ENCODE measurements at places on chromosomes 13 and 19.

DNA sequence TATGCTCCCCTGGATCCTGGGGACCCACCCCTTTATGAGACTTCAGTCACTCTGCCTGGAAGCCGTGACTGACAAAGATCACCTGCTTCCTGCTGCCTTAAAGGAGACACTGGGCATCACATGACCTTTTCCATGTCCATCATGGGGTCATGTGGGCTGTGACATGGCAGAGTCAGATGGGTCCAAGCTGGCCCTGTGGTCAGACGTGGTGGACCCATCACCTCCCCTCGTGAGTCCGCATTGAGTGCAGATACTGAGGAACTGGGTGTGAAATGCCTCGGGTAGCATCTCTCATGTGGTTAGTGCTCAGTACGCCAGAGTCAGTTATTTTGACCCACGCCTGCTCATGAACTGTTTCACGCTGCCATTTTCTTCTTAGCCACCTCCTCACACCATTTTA lies 27.1 kb downstream of the NKPD1 start:
- no peak for DNase-seq

DNA sequence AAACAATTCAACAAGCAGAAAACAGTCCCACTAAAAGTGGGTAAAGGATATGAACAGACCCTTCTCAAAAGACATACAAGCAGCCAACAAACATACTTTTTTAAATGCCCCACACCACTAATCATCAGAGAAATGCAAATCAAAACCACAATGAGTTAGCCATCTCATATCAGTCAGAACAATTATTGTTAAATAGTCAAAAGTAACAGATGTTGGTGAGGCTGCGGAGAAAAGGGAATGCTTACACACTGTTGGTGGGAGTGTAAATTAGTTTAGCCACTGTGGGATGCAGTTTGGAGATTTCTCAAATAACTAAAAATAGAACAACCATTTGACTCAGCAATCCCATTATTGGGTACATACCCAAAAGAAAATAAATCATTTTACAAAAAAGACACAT lies 8.7 kb downstream of the ZNF529 start:
- no peak for DNase-seq

- DNase-seq: peak; percentile 54
Measured at GRCh38 chr19:10826231-10826630, 9.8 kb downstream of the TMED1 start.

GRCh38 chr19:3608079-3608641 lies 1.5 kb upstream of the TBXA2R start:
- peak; percentile 39 for DNase-seq

DNA sequence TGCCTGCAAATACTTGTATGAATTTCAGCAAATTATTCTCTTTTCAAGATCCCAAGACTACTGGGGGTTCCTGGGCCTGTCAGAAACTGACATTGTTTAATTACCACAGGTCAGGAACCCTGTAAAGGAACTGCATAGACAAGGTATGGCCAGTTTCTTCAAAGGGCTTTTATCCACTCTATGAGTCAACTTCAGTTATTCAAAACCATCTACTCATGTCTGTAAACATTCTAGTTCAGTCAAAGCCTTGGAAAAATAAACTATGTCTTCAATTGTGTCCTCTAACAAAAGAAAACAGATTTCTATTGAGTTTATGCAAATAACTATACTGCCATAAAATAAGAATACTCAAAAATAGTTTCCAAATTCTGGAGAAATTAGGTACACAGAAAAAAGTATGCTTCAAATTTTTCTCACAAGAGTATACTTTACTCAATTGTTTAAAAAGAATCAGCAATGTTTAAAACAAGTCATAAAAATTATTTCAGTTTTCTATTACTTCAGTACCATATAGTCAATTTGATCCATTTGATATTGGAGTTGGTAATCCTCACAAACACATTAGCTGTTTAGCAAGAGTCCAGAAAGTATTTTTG lies 486.4 kb upstream of the PCDH20 start:
- no peak for DNase-seq

DNA sequence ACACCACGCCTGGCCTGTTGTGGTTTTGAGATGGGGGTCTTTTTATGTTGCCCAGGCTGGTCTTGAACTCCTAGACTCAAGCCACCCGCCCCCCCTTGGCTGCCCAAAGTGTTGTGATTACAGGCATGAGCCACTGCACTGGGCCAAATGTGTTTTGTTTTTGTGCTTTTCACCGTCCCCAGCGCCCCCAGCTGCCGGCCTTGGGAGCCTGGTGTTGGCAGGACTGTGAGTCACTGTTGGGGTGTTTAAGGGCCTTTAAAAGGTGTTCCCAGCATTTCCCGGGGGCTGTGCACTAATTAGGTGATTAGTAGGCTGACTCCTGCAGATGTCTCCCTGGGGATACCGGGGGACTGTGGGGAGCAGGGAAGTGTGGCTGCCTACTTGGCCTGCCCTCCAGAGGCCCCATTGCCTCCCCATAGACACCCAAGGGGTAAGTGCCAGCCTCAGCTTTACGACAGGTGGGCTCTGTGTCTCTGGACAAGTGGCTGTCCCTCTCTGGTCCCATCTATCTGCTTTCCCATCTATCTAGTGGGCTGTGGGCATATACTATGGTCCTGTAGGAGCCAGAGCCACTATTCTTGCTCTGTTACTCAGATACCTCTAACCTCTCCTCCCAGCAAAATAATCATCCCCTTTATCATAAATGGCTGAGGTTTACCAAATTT lies 11.8 kb upstream of the TLE5 start:
- DNase-seq: no peak

GRCh38 chr19:51478381-51479234 lies at the start of gene CEACAM18:
TSS of gene CEACAM18 (plus strand) at chr19:51478539.
- no peak for DNase-seq

DNA sequence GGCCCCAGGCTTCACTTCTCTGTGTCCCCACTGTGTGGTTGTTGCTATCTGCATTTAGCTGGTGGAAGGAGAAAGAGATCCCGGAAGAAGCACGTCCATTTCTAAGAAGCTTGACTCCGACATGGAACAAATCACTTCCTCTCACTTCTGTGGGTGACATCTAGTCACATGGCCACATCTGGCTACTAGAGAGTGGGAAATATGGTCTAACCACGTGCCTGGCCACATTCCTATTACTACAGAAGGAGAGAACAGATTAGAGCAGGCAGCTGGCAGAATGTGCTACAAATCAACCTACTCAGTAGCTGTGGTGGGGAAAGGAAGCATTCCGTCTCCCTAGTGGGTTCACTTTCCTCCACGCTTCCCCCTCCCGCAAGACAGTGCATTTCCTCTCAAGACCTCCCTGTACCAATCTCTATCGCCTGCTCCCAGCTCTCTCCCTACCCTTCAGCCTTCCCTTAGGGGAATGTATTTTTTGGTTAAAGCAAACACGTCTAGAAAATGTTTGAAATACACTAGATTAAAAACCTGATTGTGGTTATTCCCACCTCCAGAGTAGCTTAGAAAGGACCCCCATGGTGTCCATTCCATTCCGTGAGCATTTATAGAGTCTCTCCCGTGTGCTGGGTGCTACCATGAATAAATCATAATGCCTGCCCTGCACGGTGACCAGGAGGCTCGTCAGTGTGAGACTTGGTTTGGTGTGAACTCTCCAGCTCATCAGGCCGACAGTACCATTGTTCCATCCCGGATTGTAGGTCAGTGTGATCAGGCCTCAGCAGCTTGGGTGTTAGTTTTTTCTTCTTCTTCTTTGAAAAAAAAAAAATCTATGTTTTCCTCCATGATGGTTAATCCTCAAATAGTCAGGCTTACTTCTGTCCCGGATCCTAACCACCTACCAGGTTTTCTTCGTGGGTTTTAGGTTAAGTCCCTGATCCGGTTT lies 8.0 kb upstream of the AMER2 start:
- DNase-seq: peak; percentile 4

GRCh38 chr13:97189928-97190327 lies 32.2 kb upstream of the MBNL2 start:
- DNase-seq: no peak

DNA sequence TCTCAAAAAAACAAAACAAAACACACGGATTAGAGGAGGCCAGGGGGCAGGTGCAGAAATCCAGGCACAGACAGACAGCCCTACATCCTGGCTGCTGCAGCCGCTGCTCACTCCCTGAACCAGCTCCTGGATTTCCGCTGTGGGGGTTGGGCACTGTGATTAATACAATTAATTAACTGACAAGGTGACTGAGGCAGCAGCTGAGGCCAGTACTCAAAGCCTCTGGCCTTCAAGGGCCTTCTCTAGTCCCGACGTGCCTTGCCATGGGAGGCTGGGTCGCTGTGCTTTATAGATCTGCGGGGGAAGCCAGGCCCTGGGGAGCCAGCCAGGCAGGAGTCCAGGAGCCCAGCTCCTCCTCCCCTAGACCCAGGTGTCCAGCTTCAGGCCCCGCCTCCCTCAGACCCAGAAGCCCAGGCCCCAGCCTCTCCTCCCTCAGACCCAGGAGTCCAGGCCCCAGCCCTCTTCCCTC lies 4.6 kb downstream of the NECTIN2 start:
- DNase-seq: no peak

DNA sequence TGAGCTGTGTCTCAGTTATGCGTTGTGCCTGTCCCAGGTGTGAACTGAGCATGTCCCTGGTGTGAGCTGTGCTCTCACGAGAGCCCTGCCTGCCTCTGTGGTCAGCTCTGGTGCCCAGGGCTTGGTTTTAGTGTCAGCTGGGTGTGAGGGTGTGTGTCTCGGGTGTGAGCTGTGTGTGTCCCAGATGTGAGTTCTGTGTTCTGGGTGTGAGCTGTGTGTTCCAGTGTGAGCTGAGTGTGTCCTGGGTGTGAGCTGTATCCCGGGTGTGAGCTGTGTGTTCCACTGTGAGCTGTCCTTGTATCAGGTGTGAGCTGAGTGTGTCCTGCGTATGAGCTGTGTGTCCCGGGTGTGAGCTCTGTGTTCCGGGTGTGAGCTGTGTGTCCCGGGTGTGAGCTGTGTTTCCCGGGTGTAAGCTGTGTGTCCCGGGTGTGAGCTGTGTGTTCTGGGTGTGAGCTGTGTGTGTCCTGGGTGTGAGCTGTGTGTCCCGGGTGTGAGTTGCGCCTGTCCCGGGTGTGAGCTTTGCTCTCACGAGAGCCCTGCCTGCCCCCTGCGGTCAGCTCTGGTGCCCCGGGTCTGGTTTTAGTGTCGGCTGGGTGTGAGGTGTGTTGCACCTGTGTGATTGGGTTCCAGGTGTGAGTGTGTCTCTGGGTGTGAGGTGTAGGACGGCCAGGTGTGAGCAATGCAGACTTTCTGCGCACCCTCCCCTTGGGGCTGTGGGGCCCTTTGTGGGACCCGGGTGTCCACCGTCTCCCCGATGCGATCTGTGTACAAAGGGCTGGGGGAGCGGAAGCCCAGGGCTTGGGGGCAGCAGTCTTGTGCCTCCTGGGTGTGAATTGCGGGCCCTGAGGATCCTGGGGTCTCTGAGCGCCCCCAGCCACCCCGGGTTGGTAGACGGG lies 7.1 kb upstream of the PEAK3 start:
- no peak for DNase-seq

DNA sequence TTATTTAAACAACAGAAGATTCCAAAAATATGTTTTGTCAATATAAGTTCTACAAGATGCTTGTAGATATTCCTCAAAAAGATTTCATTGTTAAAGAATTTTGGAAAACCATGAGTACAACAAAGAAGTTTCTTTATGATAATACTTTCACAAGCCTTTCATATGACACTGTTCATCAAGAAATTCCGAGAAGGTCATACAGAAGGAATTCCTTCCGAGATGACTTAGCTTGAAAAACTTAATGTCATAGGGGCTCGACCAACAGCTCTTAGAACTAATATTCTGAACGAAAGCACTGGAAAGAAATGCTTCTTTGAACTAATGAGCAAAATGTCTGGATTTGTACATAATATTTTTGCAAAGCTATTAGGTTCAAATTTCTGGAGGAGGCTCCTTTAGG lies 403.4 kb downstream of the KLF5 start:
- no peak for DNase-seq

- DNase-seq: no peak
Measured at GRCh38 chr13:106526738-106527444, 8.6 kb downstream of the EFNB2 start.

- DNase-seq: no peak
Measured at GRCh38 chr19:47190167-47190727, 40.8 kb downstream of the BBC3 start.

DNA sequence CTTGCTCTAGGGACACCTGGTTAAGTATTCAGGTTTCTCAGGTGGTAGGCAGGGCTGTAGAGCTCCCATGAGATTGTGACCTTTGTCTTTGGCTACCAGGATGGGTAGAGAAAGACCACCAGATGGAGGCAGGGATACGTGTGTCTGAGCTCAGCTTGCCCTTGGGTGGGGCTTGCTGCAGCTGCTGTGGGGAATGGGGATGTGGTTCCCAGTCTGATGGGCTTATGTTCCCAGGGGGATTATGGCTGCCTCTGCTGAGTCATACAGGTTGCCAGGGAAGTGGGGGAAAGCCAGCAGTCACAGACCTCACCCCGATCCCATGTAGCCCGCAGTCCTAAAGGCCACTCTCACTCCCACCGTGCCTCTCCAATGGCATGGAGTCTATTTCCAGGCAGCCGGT lies 659.9 kb upstream of the KLF12 start:
- DNase-seq: no peak

DNA sequence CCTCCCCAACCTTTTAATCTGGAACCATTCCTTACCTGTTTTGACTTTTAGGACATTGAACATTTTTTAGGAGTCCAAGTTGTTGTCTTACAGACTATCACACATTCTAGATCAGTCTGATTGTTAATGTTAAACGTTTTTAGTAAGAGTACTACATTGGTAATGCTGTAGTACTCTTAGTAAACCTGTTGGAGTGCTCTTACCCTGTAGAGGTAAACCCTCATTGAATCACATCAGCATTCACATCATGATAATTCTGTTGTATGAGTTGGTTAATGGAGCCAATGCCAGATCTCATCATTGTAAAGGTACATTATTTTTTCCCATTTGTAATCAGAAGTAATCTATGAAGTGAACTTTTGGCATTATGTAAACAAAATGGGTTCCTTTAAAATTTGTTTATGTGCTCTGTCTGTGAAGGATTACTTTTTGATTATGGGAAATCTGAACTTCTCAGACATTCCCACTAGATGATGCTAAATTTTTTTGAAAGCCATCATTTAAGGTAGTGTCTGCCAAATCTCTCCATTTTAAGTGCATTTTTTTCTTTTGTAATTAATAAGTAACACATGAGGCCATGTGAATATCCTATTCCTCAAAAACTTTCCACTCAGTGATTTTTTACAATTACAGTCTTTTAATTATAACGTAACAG lies 55.2 kb downstream of the VWA8 start:
- DNase-seq: peak; percentile 32

DNA sequence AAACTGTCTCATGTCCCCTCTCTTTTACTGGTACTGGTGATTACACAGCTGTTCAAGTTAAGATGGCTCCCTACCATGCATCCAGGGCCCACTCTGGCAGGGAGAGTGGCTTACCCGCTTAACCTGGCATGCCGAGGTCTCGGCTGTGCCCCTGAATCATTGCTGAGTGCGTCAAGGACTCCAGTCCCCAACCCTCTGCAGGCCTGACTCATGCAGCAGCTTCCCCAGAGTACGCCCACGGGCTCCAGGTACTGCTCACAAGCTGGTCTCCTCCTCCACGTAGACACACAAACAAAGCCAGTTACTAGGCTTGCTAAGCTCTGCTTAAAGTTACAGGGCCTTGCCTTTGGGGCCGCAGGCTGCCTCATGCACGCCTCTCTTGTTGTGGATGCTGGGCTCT lies 447.4 kb downstream of the COG6 start:
- DNase-seq: no peak

Data from MV-4-11 (cell line).